ENCODE measurements at places on chromosomes 6 and 20.
A peak's percentile ranks its signal among the peaks of the same experiment; 100 is the strongest.

DNA sequence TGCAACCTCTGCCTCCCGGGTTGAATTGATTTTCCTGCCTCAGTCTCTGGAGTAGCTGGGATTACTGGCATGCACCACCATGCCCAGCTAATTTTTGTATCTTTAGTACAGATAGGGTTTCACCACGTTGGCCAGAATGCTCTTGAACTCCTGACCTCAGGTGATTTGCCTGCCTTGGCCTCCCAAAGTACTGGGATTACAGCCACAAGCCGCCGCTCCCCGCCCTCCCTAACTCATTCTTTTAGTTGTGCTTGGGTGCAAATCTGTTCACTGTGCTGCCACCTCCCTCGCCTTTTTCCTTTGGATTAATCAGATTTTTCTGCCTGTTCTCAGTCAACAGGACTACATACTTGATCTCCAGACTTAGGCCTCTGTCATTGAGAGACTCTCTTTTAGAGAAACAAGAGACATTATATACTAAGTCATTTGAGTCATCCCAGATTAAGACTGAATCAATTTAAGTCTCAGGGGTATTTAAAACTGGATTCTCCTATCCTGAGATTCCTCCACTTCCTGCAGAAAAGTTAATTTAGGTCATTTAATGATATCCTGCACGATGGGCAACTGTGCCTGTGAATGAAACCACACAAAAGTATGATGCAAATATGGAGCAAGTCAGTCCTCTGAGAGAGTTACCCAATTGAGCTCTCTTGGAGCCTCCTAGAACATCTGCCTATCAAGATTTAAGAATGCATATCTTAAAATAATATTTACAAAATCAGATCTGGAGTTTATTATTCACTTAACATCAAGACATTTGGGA is 136.1 kb upstream of the THEMIS start:
- DNase-seq: no peak

DNA sequence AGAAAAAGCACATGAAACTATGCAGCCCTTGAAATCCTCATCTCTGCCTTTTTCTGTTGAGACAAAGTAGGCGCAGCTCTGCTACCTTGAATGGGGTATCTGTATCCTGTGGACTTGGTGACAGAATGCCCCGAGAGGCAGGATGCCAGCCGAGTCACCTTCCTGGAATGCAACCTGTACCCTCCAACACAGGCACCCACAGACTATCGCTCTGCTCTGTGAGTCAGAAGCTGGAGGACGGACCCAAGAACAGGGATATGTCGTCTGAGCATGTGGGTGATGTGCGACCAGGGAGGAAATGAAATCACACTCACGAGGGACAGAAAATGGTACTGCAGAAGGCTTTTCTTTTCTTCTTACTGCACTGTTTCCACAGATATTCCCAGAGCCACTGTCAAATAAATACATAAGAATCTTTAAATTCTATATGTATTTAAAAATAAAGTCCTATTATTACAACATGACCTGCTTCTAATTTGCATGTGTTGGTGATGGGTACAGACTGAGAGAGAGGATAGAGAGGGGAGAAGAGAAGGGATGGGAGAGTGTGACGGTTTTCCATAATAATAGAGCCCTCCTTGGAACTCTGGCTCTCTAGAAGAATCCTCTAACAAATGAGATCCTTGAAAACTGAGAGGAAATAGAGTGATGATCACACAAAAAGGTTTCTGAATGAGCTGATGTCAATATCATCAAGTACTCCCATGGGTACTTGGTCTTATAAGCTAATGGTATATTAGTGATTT is 308.1 kb downstream of the FOXC1 start:
- DNase-seq: no peak

GRCh38 chr20:49786196-49786595 is 26.4 kb upstream of the SLC9A8 start:
- no peak for DNase-seq

DNA sequence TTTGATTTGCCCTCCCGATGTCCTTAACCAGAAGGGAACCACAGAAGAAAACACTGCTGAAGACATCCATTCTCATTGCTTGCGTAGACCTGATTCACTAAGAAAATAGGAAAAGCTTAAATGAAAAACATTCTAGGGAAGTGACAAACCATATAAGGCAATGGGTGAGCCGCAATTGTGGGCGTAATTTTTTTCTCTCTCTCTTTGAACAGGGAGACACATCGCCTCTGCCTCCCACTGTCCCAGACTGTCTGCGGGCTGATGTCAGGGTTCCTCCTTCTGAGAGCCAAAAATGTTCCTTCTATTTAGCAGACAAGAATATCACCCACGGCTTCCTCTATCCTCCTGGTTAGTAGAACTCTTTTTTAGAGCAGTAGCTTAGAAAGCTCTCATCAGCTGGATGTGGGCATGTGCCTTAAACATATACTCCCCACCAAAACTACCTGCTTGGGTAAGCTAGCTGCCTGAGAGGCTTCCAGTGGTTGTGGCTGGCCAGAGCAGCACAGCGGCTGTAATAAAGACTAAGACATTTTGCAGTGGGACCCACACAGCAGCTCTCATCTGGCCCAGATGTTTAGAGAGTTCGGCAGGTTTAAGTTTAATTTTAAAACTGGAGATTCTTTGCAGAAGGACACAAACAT is 22.7 kb upstream of the CTAGE9 start:
- DNase-seq: no peak

GRCh38 chr20:47487175-47487917 is 14.3 kb upstream of the NCOA3 start:
- DNase-seq: peak; percentile 70

GRCh38 chr6:38034274-38034914 is 214.9 kb downstream of the ZFAND3 start:
- no peak for DNase-seq
